Stimulated activated CD8-positive, alpha-beta memory T cell treated with anti-CD3 and anti-CD28 coated beads, Interleukin-4, amount 100 ng/mL, for 1 hour (primary cell): ENCODE measurements at places on chromosomes 5 and 9.

GRCh38 chr5:113081881-113082546, 105.4 kb downstream of the DCP2 start:
- DNase-seq: no peak

- no peak for DNase-seq
Observed at GRCh38 chr9:126663661-126664072, 49.9 kb downstream of the LMX1B start.

DNA sequence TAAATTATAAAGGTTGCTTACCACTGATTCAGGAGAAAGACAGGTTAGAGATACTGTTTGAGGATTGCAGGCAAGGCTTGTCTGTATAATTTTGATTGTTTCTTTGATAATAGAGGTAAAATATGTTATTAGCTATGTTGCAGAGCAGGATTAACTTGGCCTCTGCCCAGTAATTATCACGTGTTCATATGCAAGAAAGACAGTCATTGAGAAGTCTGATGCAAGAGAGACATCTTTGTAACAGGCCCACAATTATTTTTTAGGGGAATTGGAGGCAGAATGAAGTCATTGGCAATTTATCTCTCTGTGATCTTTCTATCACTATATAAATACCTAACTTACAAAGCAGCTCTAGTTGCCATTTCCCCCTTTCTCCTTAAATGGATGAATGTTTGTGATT, 46.0 kb downstream of the SLC44A1 start:
- no peak for DNase-seq

- DNase-seq: no peak
Observed at GRCh38 chr9:32344551-32345182, 39.8 kb upstream of the ACO1 start.

- no peak for DNase-seq
Observed at GRCh38 chr9:112624711-112625707, 92.9 kb downstream of the INIP start.

- no peak for DNase-seq
Observed at GRCh38 chr5:38825494-38825893, 20.3 kb upstream of the OSMR start.
